ENCODE measurements at places on chromosomes 5 and 9. TPM values are rescaled to one million over a fixed set of nuclear protein-coding genes. Genes with fewer than 3 reads are reported as not detected.

Gene SHOC1
- total RNA-seq, result not detected

Gene HSPA4
- total RNA-seq, result 140 TPM

Gene LCN1
- not detected for total RNA-seq

Gene AMBP
- total RNA-seq, result 0.82 TPM

Gene C5orf58
- total RNA-seq, result not detected

Gene LHX3
- not detected for total RNA-seq

Gene STOM
- total RNA-seq, result 15.1 TPM

Gene ACSL6
- 34.2 TPM for total RNA-seq

Gene CLPTM1L
- 104 TPM for total RNA-seq

Gene TUSC1
- total RNA-seq, result 12.2 TPM

Gene TRAPPC13
- 52.2 TPM for total RNA-seq

Gene CCDC180
- 9.8 TPM for total RNA-seq

Gene ITGA2
- total RNA-seq, result 2.0 TPM

Gene SHC3
- 49.3 TPM for total RNA-seq

DNA sequence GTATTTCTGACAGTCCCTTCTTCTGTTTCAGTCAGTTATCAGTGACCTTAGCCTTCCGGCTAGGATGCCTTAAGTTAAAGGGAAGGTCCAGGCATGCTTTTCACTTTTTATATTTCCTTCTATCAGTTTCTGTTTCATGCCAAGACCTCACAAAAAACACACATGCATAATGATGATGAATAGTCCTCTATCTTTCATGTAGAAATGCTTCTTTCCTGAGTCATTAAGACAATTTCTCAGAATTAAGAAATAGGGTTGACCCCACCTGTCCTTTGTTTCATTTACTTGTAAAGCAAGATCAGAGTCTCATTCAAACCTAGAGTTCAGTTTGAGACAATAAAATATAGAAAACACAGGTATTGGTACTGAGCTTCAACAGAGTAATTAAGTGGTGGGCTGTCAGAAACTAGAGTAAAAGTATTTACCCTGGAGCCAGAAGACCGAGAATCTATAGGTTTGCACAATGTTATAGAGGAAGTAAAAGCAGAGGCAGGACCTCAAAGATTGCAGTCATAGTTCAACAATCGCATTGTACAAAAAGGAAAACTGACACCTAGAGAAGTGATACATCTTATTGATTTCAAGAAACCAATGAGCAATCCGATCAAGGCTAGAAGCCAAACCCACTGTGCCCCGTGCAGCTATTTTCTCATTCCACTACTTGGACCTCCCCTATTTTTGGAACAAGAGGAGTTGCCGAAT is 118.7 kb upstream of the PUM3 start:
- no peak for DNase-seq

DNA sequence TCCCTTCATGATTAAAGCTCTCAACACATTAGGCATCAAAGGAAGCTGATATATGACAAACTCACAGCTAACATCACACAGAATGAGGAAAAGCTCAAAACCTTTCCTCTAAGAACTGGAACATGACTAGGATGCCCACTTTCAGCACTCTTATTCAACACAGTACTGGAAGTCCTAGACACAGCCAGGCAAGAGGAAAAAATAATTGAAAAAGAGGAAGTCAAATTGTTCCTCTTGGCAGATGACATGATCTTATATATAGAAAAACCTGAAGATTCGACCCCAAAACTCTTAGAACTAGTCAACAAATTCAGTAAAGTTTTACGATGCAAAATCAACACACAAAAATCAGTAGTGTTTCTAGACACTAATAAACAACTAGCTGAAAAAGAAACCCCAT is 144.3 kb upstream of the NREP start:
- DNase-seq, result no peak

DNA sequence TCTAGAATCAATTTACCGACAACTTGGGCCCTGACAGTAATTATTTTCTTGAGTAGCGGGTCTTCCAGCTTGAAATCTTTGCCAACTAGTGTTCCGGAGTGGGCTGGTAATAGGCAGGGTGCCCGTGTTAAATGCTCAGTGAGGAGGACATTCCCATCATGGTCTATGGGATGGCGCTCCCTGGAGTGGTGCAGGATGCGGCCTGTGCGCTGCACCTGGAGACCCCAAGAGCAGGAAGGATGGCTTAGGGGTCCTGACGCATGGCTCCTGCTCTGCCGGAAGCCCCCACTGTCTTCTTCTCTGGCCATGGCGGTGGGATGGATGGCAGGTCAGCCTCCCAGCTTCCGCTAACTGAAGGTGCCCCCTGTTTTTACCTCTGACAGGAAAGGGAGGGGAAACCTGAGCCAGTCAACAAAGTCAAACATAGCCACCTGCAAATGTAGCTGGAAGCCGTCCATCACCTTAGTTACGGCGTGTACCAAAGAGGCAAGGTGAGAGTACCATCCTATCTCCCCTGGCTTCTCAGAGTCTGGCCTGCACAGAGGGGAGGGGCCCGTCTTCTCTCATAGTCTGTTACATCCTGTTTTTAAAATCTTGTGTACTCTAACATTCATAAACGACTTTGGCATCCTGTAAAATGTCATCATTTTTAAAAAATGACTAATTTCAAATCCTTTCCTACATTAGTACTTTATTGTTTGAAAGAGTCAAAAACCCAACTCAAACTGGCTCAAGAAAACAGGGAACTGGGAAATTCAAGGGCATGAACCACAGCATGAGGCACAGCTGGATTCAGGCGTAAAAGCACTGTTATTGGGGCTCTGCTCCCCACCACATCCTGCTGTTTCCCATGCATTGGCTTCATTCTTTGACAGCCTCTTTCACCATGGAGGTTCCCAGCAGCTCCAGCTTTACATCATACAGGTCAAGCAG is 28.5 kb upstream of the UNC5A start:
- no peak for DNase-seq

DNA sequence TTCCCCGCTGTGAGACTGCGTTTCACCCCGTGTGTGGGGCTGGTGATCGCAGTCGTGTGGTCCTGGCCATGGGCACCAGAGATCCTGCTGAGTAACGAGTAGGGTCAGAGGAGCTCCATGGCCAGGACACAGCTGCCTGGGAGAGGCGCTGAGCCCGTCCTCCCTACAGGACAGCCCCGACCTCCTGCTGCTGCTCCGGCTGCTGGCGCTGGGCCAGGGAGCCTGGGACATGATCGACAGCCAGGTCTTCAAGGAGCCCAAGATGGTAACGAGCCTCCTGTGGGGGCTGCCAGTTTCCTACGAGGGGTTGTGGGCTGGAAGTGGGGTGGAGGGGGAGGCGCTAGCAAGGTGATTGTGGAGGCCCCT is 11.0 kb downstream of the NELFB start:
- DNase-seq, result no peak

DNA sequence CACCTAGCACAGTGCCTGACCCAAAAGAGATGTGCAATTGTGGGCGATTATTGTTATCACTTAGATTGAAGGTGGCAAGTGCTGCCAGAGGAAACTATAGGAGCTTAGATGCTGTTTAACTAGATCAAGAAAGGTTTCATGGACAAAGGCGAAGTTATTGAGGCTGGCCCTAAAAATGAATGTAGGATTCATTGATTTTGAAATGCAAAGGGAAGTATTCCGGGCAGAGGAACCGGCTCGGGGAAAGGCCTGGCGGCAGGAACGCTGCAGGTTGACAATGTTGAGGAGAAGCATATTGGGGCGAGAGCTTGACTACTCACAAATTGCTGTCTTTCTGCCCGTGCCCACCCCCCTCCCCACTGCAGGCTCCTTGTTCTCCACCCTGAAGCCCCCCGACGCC is 37.4 kb upstream of the TTC1 start:
- no peak for DNase-seq

GRCh38 chr9:137462396-137462985 is 3.4 kb upstream of the NSMF start:
- no peak for DNase-seq

DNA sequence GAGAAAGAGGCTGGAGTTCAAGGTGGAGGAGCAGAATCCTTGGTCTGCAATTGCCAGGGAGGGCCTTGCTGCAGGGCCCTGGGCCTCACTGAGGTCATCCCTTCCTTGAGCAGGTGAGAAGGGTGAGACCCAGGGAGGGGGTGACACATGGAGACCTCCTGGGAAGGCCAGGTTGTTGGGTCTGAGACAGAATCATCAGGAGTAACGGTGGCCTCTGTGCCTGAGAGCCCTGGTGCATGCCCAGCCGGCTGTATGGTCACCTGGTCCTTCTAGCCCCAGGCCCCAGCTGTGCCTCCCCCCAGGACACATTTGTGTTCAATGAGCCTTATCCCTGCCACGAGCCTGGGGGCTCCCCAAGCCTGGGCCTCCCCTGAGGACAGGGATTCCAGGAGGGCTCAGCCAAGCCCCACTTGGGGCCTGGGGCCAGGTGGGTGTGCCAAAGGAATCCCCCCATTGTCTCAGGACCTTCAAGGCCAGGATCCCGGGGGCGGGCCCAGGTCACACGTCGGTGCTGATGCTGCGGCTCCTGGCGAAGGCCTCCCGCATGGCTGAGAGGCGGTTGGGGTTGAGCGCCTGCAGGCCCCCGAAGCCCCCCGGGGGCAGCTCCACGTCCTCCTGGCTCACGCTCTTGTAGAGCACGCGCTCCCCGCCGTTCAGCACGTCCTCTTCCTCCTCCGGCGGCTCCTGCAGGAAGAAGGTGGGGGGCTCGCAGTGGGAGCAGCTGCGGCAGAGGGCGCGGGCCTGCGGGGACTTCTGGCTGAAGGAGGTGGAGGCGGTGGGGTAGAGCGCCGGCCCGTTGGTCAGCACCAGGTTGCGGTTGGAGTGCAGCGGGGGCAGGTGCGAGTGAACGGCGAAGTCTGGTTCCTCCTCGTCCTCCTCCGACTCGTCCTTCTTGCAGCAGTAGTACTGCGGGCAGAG is 30.4 kb downstream of the FAM163B start:
- no peak for DNase-seq

GRCh38 chr9:23962101-23962500 is 136.1 kb upstream of the ELAVL2 start:
- DNase-seq, result no peak

- no peak for DNase-seq
Measured at GRCh38 chr5:62649025-62649424, 70.4 kb downstream of the LRRC70 start.

DNA sequence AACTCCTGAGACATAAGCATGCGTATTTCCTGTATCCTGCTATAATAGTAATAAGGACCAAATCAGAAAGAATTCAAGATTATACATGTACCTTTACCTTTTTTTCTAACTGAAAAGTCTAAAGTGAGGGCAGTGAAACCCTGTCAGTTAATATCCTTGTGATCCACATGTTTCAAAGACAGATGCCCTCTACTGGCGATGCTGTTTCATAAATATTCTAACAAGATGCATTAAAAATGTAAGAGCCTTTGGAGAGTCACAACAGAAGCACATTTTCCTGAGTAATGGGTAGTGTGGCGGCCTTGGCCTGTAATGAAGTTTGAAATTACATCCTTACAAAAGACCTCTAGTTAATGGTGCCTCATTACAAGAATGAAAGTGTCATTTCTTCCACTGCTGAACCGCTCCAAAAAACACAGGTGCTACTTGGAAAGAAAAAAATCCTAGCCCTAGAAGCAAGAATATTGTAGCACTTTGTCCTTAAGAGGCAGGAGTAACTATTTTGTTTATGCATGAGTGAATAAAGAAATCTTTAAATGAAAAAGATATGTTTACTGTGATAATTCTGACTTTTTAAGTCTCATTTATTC is 232.6 kb downstream of the EPB41L4A start:
- DNase-seq, result no peak

GRCh38 chr5:76177978-76178377 is 94.8 kb downstream of the SV2C start:
- DNase-seq, result no peak

DNA sequence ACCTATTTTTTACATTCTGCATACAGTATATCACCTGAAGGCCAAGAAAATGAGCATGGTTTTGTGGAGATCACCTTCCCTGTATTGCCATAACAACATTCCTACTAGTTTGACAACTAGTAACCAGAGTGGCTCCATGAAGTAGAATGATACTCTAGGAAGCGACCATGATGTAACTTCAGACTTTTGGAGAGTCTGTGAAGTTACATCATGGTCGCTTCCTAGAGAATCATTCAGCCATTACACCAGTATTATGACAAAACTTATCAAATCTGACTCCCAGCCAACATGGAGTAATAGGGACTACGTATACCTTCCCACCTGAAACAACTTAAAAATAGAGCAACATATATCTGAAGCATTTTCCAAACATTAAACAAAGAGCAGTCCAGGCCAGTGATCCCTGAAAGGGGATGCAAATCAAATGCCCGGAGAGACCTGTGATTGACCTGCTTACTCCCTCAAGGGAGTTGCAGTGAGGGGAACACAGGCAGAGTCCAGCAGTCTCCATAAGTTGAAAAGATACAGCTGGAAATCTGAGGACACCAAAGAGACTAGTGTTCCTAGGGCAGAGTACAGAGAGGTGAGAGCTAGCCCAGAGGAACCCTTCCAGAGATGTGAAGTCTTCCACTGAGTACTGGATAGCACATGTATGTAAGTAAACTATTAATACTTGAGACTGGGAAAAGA is 7.8 kb downstream of the ECM2 start:
- no peak for DNase-seq

DNA sequence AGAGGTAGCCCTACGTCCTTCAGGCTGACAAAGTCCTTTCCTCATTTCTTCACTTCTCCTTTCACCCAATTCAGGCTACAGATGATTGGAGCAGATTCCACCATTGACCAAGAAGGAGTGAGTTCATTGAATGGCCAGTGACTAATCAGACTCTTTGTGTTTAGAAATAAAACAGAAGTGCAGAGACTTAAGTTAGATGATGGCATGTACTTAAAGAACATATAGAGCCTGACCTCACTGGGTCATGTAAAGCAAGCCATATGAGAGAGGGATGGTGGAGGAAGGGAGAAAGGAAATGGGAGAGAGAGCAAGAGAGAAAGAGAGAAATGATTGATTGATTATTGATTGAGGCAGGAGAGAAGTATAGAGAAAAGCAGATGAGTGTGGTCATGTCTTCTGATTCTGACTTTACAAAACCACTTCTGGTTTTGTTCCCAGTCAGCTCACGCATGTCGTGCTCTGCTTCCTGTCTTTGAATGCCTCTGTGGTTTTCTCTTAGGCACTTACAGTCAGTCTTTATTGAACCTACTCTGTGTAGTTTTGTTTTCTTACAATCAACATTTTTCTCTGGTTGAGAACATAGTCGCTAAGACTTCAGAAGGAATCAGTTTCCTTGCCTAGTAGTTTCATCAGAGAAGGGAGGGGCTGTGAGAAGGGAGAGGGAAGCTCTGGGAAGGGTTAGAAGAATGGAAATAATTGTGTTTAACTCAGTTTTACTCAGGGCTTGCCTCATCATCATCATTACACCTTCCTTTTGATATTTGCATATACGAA is 149.2 kb upstream of the KLF9 start:
- DNase-seq, result no peak

- DNase-seq, result no peak
Measured at GRCh38 chr9:33041432-33042188, 16.5 kb downstream of the DNAJA1 start.

GRCh38 chr5:149860801-149861322 is 83.7 kb downstream of the PDE6A start:
- DNase-seq, result no peak

Measured in frontal cortex (tissue), 4 donors.